ENCODE measurements at places on chromosomes 3 and 15.
A peak's percentile ranks its signal among the peaks of the same experiment; 100 is the strongest.

GRCh38 chr3:154236331-154236730 is 88.0 kb downstream of the DHX36 start:
- DNase-seq, result no peak

DNA sequence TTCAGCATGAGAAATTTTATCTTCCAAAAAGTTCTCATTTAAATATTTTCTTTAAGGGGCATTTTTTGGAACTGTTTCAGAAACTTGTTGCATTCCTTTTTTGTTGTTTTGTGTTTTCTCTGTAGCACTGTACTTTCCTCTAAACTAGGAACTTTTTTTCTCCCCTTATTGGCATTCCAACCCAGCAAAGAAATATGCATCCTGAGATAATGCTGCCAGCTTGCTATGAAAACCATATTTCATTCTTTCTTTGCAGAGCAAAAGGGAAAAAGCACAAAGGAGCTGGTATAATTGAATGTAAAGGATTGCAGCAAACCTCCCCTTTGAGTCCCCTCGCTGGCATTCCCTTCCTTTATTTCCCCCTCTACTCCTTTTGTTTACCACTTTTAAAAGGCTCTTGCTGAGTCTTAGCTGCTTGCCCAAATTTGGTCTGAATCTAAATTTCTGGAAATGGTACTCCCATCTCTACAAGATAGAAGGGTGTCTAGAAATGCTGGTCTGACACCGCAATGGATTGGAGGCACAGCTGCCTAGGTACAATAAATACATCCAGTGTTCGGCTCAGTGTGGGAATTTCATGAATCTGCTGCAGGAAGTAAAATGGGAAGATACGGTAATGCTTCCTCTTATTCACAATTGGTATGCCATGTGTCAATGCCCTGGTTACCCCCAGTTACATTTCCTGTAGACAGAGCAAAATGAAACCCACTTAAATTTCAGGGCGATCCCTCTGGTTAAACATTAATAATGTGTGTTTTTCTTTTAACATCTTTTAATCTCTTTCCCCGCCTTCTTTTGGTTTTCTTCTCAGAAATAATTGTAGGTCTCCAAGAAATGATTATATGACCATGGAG is 156.6 kb downstream of the MEIS2 start:
- DNase-seq, result no peak

DNA sequence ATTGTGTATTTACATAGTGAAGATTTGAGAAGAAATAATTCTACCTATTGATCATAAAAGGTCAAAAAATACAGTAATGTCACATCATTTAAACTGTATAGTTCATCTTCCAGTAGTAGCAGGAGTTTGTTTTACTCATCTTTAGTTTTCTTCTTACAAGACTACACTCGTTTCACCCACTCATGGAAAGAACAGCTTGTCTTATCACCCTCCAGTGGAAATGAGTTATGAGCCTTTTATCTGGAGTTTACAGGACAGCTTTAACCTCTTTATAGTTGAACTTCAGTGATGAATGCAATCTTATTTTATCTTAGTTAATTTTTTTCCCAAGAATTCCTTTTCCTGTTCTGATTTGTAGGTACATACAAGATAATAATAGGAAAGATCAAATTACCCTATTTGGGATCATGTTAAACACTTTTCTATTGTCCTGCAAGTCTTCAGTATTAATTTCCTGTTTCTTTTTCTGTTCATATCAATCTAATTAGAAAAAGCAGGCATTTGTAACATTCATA is 36.8 kb downstream of the RBMS3 start:
- DNase-seq, result no peak

DNA sequence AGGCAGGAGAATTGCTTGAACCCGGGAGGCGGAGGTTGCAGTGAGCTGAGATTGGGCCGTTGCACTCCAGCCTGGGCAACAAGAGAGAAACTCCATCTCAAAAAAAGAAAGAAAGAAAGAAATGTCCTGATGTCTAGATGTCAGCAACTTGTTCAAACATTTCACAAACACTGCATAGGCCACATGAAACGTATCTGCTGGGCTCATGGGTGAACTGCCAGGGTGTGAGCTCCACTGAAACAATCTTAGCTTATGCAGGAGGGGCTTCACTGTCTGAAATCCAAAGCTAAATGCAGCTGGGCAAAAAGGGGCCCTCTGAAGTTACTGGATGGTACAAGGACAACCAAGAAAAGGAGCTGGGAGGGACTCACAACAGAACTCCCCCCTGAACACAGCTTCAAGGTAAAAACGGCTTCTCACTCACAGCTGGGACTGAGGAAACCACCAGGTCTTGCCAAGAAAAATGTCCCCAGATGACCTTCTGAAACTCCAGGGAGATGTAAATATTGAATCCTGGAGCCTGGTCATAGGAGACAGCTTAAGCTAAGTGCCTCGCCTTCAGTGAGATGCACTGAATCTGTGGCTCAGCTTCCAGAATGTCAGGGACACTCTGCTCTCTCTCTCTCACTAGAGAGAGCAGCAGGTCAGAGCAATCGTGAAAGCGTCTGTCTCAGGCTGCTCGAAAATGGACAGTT is 31.9 kb downstream of the SEC61A1 start:
- DNase-seq, result no peak

- DNase-seq, result no peak
Observed at GRCh38 chr15:82568986-82569385, 28.7 kb upstream of the RPS17 start.

DNA sequence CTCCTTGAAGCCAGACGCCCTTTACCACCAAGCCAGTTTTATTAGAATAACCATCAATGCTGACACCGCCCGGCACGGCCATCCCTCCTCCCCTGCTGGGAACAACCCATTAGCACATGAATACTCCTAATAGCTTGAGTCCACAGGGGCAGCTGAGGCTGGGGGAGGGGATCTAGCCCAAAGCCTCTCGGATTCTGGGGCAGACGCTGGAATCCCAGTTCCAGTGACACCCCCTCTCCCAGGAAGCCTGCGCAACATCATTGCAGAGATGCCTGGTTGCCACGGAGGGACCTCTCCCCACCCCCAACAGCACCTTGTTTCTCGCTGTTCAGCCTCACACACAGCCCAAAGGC is 1.2 kb upstream of the LINGO1 start:
- DNase-seq, result no peak

- DNase-seq, result no peak
Observed at GRCh38 chr3:37096975-37097374, 77.4 kb downstream of the LRRFIP2 start.

DNA sequence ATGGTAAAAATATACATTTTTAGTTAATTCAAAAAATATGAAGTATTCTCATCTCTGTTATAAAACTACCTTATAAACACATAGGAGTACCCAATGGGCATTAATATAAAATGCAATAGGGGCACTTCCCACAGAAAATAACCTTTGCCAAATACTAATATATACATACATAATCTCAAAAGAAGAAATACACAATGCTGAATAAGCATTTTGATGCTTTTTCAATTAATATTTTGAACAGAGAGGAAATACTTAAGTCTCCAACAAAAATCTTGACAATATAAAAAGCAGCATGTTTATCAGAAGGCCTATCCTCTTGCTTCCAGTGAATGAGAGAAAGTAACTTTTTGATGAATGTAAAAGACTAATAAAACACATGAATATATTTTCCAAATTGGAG is 110.7 kb downstream of the ROBO1 start:
- no peak for DNase-seq

DNA sequence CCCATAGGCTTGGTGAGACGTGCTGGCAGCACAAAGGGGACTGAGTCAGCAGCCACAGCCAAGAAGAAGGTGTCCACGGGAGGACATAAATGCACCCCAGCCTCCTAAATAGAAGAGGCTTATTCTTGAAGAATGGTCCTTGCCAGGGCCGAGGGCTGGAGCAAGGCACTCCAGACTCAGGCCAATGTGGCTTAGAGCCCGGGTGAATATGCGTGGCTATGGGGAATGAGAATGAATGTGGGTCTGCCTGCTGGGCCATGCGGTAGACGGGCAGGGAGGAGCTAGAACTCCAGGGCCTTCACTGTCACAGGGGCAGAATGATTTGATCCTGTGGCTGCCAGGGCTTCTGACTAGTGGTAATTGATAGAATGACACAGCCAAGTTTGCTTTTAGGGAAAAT is 34.0 kb downstream of the DHX30 start:
- no peak for DNase-seq

DNA sequence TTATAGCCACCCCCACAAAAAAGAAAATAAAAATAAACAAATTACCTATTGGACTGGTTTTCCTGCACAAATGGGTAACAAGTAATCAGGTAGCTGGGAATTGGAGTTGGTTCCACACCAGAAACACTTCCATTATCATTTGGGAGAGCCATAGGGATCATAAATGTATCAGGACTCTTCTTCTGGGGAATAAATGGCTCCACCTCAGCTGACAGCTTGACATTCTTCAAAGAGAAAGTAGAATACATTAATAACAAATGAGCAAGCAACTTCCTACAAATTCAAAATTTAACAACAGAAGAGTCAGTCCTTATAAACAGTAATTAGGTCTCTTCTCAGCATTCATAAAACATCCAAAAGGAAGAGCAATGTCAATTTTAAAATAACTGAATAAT is 8.7 kb downstream of the SECISBP2L start:
- DNase-seq, result no peak

- peak; percentile 34 for DNase-seq
Observed at GRCh38 chr15:72230197-72231065, 559 bp downstream of the PKM start.

GRCh38 chr3:188465311-188465710 is 311.4 kb downstream of the LPP start:
- DNase-seq, result no peak

DNA sequence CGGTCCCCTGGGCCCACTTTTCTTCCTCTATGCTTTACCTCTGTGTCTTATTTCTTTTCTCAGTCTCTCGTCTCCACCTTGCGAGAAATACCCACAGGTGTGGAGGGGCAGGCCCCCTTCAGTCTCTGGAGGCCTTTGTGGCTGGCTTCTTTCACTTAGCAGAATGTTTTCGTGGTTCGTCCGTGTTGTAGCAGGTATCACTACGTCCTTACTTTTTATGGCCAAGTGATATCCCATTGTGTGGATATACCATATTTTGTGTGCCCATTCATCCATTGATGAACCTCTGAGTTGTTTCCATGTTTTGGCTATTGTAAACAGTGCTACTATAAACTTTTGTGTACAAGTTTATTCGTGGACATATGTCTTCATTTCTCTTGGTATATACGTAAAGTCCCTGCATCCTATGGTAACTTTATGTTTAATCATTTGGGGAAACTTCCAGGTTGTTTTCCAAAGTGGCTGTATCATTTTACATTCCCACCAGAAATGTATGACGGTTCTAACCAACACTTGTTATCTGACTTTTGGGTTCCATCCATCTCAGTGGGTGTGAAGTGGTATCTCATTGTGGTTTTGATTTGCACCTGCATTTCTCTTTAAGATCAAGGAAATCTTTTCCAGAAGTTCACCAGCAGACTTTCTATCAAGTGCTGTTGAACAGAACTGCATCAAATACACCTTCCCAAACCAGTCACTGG is 5.6 kb downstream of the PIGZ start:
- no peak for DNase-seq

GRCh38 chr15:50350621-50351020 is 4.4 kb downstream of the GABPB1 start:
- DNase-seq, result no peak

DNA sequence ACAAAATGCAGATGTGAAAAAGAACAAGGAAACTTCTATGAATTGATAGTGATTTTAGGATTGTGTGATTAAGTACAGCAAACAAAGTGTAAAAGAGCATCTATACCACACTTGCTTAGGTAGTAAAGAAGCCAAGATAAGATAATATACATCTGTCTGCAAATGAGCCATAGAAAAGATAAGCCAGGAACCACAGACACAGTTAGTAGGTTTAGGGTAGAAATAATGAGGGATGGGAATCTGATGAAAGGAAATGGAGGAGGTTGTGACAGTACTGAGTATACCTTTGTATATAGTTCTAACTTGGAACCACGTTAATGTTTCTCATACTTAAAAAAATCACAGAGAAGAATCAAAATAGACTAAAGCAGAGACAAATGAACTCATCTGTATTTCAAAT is 54.0 kb downstream of the TCF12 start:
- DNase-seq, result no peak

DNA sequence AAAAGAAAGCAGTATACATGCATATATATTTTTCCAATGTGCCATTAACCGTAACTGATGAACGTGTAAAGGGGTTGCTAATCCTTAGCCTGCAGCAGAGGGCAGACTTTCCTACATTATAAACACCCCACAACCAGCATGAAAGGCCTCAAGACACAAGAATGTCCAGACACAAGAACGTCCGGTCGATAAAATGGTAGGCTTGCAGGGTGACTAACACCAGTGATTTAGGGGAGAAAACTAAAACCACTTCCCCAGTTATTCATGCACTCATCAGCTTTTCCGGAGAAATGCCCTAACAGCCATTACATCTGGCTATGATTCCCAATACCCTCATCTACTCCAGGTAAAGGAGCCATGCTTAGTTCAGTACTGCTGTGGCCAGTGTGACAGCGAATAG is 57.4 kb downstream of the LRTM1 start:
- no peak for DNase-seq

DNA sequence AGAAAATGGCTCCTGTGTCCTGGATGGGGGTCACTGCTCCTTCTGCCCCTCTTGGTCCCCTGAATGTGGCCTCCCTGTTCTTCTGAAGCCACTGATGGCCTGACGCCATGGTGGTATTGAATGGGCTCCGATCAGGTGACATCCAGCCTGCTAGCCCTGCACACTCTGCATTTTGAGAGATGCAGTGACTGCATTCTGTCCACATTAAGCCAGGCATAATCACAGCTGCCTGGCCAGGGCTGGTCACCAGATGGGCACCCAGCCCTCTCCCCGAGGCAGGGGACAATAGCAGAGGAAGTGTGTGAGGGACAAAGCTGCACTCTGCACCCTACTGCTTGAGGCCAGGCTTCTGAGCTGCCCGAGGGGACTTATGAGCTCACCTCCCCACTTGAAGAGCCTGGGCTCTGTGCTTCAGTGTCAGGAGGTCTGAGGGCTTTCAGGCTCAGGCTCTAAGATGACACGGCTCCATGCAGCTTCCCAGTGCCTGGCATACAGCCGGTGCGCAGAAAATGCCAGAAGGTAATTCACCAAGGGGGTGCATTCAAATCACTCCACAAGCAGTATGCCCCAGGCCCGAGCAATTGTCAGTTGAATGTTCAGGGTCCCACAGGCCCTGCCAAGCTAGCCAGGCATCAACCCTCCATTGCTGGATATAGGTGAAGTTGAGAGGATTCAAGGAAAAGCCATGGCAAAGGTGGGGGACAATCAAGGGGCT is 56.8 kb downstream of the WNT7A start:
- DNase-seq, result no peak

DNA sequence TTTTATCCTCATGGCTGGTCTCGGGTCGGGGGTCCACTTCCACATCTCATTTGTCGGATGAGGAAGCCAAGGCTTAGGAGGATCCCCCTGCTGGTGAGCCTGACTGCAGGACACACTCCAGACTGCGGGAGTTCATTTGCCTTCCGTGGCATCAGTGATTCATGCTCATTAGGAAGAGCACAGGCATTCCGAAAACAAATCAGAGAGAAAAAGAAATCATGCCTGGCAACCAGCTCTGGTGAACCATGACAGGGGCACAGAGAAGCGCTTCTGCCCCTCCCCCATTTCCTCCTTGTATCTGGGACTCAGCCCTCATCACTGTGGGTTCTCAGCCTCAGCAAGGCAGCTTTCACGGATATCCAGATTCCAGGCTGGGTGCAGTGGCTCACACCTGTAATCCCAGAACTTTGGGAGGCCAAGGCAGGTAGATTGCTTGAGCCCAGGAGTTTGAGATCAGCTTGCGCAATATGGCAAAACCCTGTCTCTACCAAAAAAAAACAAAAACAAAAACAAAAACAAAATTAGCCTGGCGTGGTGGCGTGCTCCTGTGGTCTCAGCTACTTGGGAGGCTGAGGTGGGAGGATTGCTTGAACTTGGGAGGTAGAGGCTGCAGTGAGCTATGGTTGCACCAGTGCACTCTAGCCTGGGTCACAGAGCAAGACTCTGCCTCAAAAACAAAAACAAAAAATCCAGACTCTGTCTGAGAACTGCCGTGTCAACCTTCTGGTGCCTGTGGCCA is 28.4 kb downstream of the IRAK2 start:
- DNase-seq, result peak; percentile 53

Measured in activated naive CD4-positive, alpha-beta T cell (primary cell).